ENCODE measurements at places on chromosomes 1 and 21.

- no peak for DNase-seq
Observed at GRCh38 chr1:85314726-85315125, 38.3 kb upstream of the BCL10 start.

DNA sequence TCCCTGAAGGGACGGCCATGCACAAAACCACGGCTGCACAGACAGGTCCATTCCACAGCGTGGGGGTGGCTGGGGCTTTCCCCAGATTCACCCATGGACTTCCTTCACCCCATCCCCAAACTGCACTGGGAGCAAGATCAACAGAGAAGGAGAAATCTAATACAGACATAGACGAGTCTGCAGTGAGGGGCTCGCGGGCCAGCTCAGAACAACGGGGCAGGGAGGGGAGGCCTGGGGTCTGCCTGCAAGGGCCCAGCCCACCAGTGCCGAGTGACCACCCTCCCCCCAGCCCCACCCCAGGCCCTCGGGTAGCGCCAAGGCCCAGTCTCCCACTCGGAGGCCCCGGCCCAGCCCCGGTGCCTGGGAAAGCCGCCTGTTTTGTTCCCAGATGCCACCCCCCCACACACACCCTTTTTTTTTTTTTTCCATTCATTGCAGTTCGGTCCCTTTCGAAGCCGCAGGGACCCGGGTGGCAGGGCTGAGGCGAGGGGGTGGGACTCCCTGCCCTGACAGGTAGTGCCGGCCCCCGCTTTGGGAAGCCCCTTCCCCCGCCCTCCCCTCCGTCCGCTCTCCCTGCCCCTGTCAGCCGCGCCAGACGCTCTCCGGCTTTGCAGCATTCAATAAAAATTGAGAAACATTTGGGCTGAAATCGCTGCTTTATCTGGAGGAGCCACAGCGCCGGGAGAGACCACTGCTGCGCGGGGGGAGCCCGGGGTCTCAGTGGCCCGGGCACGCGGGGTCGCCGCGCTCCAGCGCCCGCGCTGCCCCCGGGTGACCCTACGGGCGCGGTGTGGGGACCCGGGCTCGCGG, 543 bp upstream of the EPHB2 start:
- DNase-seq, result peak; percentile 76

- DNase-seq, result no peak
Observed at GRCh38 chr1:43914576-43915525, 18.8 kb upstream of the ARTN start.

DNA sequence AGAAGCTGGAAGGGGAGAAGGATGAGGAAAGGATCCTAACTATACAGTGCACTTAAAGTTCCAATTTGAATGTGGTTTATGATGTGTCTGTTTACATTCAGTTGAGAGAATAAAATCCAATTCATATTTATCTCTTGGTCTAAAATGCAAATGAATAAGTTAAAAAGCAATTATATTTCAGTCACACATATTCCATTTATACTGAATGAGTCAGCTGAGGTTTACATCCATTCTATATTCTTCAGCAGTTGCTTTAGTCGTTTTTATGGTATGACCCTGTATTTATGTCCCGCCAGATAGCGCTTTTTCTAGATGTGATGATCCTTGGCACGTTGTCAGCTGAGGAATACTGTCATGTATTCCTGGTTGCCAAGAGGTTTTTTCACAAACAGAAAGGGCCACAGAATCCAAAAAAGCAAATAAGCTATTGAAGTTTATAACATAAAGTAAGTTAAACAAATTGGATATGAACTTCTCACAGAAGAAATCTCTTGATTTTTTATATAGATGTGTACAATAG, 866.2 kb downstream of the NCAM2 start:
- no peak for DNase-seq

- peak; percentile 66 for DNase-seq
Observed at GRCh38 chr1:26833432-26834405, 7.2 kb downstream of the ZDHHC18 start.

DNA sequence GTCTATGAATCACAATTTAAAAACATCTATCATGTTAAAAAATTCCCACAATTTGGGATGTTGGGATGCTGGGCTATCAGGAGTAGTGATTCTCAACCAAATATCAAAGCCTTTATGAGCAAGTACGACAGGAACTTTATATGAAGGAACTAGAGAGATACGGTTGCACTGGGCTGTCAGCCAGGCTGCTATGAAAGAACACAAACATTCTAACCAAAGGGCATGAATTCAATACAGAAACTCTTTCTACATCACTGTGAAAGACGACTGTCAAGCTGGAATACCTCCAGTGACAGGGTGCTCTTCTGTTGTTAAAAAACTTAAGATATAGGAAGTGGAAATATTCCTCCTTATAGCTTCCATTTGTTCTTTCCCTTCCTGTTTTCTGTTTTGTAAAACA, 9.8 kb downstream of the CACNA1E start:
- no peak for DNase-seq

DNA sequence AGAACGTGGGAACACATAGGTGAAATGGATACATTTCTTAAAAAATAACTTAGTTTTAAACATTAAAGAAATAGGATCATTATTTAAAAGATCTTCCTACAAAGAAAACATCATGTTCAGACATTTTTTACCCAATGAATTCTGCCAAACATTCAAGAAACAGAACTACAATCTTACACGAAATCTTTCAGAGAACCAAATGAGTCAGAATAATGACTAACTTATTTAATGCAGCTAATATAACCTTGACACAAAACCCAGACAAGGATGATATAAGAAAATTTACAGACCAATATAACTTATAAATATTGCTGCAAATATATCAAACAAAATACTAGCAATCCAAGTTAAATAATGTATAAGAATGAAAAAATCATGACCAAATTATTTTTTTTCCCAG, 220.1 kb upstream of the KCNK2 start:
- DNase-seq, result no peak

DNA sequence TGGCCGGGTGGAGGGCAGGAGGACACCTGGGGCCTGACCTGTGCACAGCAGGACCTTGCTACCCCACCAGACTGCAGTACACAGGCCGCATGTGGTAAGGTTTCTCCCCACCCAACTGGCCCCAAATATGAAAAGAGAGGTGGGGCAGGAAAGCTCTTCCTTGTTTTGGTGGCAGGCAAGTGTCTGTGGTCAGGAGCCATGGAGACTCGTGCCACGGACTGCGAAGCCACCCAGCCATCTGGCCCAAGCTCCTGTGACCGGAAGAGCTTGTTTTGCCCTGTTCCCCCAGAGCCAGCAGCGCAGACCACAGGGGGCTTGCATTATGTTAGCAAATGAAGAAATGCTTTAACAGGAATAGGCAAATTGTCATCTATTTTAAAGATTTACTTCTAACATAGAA, 54.9 kb downstream of the OLIG1 start:
- DNase-seq, result no peak

DNA sequence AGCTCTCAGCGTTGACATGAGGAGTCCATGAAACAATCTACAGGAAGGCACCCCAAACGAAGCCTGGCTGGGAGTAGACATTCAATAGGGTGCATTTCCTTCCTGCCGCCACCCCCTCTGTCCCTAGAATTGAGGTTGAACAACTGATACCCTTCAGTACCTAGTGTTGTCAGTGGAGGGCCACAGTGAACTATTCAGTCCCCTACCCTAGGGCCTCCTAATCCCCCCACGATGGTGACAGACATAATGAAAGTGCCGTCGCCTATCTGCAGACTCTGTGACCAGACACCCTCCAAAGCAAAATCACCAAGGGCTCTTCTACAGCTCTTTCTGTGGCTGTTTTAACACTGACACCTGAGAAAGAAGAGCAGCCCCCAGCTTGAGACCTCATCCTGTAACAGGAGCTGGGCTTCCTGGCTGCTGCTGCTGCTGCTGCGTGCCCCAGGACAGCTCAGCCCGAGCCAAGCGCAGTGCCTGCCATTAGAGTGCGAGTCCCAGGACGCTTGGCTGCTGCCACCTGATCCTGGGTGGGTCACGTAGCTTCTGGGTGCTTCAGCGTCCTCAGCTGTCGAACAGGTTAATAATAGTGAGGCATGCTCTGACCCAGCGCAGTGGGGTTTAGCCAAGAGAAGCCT, 183.0 kb downstream of the ZBTB18 start:
- DNase-seq, result no peak

- DNase-seq, result no peak
Observed at GRCh38 chr1:226209307-226210059, 14.0 kb upstream of the MIXL1 start.

DNA sequence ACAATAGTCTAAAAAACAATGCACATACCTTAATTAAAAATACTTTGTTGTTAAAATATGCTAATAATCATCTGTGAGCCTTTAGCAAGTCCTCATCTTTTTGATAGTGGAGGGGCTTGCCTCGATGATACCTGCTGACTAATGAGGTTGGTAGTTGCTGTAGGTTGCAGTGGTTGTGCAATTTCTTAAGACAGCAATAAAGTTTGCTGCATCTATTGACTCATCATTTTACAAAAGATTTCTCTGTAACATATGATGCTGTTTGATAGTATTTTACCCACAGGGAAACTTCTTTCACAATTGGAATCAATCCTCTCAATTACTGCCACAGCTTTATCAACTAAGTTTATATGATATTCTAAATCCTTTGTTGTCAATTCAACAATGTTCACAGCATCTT, 7.6 kb downstream of the C1orf87 start:
- no peak for DNase-seq

Data from right lobe of liver (tissue), 6 donors.